Femur (tissue), 1 donor: ENCODE measurements at places on chromosomes 3 and 15.

- no peak for DNase-seq
These were observed 246.1 kb downstream of the NR2F2 start for GRCh38 chr15:96576596-96576995.

DNA sequence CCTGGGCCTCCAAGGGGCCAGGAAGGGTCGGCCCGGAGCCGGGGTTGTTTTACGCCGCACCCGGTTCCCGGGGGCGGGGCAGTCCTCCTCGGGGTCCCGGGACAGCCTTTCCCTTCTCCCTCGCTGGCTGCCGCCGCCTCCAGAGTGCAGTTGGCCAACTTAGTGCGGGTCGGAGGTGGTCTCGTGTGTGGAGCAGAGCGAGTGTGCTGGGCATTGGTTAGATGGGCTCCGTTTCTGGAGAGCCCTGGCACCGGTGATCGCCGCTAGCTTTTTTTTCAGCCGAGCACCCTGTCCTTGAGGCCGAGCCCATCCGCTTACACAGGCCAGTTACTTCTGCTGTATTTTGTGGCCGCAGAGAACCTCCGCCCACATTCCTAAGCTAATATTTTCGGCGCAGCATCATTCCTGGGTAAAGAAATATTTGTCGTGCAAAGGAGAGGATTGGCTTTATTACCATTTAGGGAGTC is 585 bp downstream of the KIF23 start:
- peak; percentile 67 for DNase-seq

GRCh38 chr3:190519886-190520285 is 6.0 kb downstream of the IL1RAP start:
- no peak for DNase-seq

DNA sequence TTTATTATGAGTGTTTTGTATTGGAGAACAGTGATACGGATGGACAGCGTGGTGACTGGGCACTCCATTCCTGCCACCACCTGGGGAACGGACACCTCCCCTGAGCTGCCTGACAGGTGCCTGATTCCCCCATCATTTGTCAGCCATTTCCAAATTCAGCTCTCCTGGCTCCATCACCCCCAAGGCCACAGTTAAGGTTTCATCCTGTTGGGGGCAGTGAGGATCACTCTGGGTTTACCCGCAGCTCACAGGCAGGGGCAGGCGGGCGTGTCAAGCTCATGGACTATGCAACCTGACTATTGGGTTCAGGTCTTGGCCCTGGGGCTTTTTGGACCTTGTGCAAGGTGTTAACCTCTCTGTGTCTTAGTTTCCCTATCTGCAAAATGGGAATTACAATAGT is 76.3 kb downstream of the RAB11A start:
- DNase-seq, result no peak

GRCh38 chr3:177979703-177980102 is 556.5 kb upstream of the KCNMB2 start:
- no peak for DNase-seq

- no peak for DNase-seq
These were observed 423.1 kb downstream of the TIGIT start for GRCh38 chr3:114716916-114717315.

DNA sequence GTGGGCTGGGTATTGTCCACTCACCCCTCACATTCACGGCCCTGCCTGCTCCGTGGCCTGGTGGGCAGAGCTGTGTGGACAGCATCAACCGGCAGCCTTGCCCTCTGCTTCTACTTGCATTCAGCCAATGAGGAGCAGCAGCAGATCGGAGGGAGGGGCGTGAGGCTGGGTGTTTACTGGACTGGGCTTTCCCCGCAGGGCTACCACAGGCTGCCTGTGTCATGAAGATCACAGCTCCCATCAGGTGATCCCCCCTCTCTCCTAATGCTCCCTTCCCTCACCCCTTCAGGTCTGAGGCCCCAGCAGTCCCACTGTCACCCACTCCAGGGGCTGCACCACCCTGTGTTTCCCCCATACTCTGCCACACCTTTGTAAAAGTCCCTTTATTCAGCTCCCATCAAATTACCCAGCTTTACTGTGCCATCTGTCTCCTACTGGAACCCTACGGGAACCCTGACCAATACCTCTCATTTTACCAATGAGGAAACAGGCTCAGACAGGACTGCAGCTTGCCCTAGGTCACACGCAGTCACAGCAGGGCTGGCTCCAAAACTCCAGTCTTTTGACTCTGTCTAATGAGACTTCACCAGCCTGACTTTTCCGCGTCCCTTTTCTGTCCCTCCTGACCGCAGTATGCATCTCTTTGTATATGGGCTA is 81.1 kb downstream of the MEGF11 start:
- no peak for DNase-seq

GRCh38 chr3:190716211-190716610 is 146.3 kb downstream of the GMNC start:
- DNase-seq, result no peak

DNA sequence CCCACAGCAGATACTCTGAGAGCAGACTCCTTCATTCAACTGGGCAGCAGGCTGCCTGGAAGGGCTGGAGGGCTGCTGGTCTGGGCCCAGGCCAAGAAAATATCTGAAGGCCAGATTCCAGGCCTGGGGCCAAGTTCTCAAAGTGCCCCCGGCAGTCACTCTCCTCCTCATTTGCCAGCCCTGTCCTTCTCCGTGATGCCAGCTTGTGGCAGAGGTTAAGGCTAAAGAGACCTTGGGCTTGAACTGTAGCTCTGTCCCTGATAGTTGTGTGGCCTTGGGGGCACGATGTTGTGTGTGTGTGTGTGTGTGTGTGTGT is 39.0 kb downstream of the FAM3D start:
- DNase-seq, result peak; percentile 67

DNA sequence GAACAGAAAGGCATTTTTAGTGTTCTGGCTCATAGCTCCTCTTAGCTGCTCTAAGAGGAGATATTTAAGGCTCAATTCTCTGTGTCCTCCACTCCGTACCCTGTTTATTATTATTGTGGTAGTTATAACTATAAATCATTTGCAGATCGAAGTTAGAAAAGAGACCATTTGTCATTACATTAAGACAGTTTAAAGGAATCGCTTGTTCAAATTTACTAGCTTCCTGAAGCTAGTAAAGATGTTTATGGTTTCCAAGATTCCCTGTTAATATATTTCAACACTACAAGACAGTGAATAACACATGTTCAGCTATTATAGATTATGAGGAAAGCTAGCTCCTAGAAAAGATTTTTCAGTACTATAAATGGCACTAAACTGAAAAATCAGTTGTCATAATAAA is 12.6 kb downstream of the ATXN7 start:
- no peak for DNase-seq

GRCh38 chr3:30864836-30865235 is 29.6 kb downstream of the GADL1 start:
- DNase-seq, result no peak

GRCh38 chr3:64167351-64167750 is 57.9 kb downstream of the PRICKLE2 start:
- DNase-seq, result no peak

GRCh38 chr3:24145981-24146822 is 201.1 kb downstream of the NR1D2 start:
- DNase-seq, result no peak

GRCh38 chr15:64146885-64147681 is 4.4 kb upstream of the SNX22 start:
- peak; percentile 67 for DNase-seq

DNA sequence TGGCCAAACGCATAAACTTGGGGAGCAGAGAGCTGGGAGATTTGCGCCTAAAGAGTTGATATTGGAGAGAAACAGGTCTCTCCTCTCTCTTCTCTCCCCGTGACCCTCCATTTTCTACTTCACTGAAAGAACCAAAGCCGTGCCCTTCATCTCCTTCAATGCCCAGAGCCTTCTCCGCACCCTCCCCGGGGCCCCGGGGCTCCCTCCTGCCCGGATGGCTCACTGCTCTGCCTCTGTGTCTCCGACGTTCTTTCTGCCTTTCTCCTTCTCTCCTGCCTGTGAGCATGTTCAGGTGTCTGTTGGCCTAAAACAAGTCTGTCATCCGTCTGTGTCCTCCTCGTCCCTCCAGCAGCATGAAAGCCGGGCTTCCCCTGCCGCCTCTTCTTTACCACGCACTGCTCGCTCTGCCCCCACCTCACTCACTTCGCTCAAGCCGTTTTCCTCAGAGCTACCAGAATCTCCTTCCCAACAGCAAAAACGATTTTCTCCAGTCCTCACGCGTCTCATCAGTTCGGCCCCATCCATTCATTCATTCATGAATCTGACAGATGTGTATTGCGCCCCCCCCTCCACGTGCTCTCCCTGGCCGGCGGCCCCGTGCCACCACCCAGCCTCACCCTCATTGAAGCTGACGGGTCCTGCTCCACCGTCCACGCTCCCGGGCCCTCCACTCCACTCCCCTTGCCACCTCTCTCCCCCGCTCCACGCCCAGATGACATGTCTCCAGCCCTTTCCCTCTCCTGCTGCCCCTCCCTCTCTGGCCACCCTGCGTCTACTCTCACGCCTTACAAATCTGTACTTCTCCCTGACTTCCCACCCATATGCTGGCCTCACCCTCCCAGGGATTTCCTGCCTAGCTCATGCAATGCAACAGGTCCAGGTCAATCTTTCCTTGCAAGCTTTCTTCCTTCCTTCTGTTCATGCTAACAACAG is 10.2 kb downstream of the MUC4 start:
- DNase-seq, result no peak

- DNase-seq, result peak; percentile 8
These were observed 2.0 kb downstream of the PRSS50 start for GRCh38 chr3:46715507-46716175.

GRCh38 chr3:42277676-42278075 is 11.7 kb upstream of the CCK start:
- DNase-seq, result no peak

DNA sequence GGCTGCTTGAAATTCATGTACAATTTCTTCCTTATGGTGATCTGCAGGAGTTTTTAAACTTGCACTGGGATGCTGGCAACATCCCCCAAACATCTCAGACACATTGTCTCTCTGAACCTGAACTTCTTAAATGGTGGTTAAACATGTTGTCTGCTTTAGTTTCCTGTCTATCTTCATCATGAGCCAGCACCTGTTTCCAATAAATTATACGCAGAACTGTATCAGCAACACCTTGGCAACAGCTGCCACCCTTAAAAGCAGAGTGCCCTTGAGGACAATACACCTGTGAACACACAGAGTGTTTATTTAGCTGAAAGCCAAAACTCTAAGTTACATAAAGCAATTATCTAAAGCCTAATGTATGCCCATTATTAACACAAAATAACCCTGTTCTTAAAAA is 242.9 kb downstream of the WNT5A start:
- no peak for DNase-seq

DNA sequence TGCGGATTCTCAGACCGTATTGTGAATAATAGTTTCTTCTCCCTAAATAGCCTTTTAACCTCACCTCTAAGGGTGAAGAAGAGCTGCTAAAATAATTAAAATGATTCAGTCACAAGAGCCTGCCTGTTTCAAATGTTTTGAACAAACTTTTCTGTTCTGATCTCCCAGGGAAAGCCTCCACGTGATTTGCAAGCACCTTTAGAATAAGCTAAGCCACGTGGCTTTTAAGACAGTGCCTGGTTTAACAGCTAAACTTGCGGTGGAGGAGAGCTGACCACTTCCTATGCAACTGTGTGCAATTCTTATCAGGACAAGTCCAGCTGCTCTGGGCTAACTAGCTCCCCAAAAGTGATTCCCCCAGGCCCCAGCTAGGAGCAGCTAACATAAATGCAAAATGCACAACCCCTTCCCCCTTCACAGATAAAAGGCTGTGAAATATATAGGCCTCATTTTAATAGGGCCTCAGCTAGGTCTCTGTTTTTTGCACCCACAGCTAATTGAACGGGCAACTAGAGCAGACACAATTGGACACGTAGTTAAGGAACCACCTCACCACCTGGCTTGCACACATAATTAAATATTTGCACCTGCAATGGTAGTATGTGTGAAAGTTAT is 401.2 kb upstream of the NR2F2 start:
- no peak for DNase-seq

- no peak for DNase-seq
These were observed 338.4 kb downstream of the SATB1 start for GRCh38 chr3:18086760-18087159.

- no peak for DNase-seq
These were observed 139.4 kb downstream of the NECTIN3 start for GRCh38 chr3:111210866-111211564.

GRCh38 chr3:107661447-107662123 is 138.8 kb downstream of the BBX start:
- no peak for DNase-seq

DNA sequence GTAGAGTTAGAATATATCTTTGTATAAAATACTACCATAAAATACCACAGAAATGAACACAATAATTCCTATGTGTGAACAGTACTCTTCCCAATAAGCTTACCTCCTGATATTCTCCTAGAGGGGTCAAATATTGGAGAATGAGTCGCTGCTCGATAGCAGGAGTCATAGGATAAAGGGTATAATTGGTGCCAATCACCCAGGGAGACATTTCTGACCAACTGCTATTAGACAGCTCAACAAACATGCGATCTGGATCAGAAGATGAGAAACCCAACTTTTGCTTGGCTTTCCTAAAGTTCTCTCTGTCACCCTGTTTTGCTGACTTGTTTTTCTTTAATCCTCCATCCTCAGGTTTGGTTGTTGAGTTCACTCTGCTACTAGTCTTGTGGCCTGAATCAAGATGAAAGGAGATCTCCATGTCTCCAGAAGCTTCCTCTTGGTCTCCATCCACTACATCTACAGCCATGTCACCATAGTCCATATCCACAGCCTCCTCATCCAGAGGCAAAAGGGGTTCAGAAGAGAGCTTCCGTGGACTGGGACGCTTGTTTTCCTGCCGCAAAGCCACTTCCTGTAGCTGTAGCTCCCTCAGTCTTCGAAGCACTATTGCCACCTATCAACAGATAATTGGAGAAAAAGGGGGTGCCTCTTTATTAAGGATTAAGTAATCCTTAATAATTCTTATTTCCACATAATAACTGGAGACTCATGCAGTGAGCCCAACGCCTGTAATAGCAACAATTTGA is 50.4 kb downstream of the RBM15B start:
- no peak for DNase-seq

DNA sequence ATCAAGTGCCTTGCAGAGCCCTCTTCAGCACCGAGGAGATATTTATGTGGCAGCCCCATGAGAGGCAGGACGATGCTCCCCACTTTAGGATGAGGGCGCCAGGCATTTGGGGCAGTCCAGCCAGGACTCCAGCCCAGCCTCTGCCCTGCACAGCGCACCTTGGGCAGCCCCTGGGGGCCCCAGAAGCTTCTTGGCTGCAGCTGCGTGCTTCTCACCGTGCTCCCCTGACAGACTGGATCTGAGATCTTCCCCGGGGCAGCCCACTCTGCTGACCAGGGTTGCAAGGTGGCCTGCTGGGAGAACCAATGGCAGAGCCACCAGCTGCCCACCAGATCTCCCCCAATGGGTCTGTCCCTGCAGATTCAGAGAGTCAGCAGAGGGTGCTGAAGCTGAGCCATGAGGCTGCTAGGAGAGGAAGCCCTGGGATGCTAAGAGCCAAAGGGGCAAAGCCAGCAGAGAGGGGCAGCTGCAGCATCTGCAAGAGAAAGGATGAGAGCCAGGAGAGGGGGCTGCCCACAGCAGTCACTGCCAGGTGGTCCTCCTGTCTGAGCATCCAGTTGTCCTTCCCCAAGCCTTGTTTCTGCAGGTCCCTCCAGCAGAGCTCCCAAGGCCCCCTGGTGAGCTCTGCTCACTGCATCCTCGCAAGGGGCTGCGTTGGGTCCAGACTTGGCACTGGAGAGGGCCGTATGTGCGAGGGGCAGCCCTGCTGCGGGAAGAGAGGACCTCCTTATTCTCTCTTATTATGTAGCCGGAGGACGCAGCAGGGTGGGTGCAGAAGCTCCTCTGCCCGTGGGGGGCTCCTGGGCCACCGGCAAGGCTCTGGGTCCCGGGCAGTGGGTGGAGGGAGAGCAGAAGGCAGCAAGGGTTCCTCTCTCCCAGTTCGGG is 14.7 kb upstream of the KLF13 start:
- DNase-seq, result peak; percentile 10

- DNase-seq, result no peak
These were observed 10.1 kb upstream of the DCP1A start for GRCh38 chr3:53357458-53357857.
